A549 treated with RU486 at 1 μM for 4 hours (cell line): ENCODE measurements at places on chromosomes 11 and 22. TPM values are rescaled to one million over a fixed set of nuclear protein-coding genes. Genes with fewer than 3 reads are reported as not detected.

OR8K3 gene
- total RNA-seq = not detected in 5 replicates

CTR9 gene
- total RNA-seq = 19.4 to 31.0 TPM (median 24.0 TPM) in 5 replicates

PNPLA5 gene
- 0.07 TPM in 1 of 5 replicates, not detected in the others for total RNA-seq

KCNK4 gene
- total RNA-seq = 0.21 TPM in 1 of 5 replicates, not detected in the others
